ENCODE measurements at places on chromosomes 4 and X. TPM values are rescaled to one million over a fixed set of nuclear protein-coding genes. Genes with fewer than 3 reads are reported as not detected.

UCP1 gene
- total RNA-seq = not detected

UNC5C gene
- total RNA-seq = 2.0 TPM

GABRB1 gene
- total RNA-seq = 1.1 TPM

TLR1 gene
- 3.4 TPM for total RNA-seq

SSX2 gene
- total RNA-seq = not detected

GABRE gene
- 28.0 TPM for total RNA-seq

DDIT4L gene
- total RNA-seq = 0.46 TPM

PTCHD1 gene
- 0.08 TPM for total RNA-seq

SYTL4 gene
- total RNA-seq = 3.7 TPM

CSTF2 gene
- total RNA-seq = 6.1 TPM

DNA sequence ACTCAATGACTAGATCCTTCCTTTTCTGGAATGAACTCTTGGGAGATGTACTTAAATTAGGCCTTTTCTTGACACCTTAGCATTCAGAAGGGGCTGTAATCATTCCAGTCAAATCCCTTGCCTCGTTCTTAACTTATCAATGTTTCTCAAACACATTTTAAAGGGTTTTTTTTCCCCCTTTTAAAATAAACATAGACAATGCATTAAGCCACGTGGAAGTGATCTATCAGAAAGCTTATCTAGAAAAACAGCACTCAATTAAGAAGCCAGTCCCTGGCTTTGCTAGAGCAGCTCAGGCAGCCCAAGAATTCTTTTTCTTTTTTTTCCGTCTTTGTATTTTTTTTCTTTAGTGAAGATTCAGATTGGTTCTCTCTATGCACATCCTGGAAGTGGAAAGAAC is 118.2 kb downstream of the PCDH7 start:
- no peak for DNase-seq

DNA sequence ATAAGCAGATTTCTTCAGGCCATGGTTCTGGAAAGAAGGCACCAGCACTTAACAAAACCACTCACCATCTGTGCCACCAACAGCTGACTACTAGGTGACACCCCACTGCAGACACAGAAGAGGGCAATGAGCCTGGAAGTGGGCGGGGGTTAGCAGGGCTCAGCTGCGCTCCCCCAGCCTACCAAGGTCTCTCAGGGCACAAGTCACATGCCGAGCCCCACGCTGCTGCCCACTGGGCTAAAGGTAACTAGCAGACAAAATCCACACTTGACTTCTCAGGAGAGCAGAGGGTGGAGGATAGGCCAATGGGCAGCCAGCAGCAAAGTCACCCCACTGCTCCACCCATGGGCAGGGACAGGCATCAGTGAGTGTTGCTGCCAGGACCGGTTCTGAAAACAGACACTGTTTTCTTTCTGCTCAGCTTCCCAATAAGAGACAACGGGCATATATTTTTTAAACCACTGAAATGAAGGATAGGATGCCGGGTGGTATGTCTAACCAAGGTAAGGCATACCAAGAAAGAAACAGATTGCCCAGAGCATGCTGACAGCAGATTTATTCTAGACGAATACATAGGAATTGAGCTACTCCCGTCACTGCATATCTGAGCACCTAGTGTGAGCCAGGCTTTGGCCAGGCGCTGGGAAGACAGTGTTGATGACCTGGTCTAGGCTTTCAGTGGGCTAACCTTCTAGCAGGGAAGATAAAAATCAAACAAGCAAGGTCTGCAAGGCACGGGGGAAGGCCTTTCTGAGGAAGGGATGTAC is 20.1 kb downstream of the ACSL1 start:
- DNase-seq = peak; percentile 89

DNA sequence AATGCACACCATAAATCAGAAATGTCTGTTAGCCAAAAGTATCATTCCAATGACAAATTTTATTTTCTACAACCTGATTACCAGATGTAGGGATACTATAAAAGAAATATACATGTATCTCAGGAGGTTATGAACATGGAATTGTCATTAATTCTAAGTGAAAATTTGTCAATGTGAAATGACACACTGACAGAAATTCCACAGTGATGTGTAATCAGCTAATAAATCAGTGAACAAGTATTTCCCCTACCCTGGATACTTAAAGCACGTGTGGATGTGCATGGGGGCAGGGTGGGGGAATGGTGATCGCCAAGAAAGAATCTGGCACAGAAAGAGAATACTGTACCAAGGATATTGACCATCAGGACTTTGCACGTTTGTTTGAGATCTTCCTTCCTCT is 123.6 kb downstream of the SH3RF1 start:
- no peak for DNase-seq

GRCh38 chr4:172815499-172816164 is 353.0 kb upstream of the GALNT7 start:
- no peak for DNase-seq

GRCh38 chr4:123484291-123484926 is 87.8 kb downstream of the SPRY1 start:
- no peak for DNase-seq

DNA sequence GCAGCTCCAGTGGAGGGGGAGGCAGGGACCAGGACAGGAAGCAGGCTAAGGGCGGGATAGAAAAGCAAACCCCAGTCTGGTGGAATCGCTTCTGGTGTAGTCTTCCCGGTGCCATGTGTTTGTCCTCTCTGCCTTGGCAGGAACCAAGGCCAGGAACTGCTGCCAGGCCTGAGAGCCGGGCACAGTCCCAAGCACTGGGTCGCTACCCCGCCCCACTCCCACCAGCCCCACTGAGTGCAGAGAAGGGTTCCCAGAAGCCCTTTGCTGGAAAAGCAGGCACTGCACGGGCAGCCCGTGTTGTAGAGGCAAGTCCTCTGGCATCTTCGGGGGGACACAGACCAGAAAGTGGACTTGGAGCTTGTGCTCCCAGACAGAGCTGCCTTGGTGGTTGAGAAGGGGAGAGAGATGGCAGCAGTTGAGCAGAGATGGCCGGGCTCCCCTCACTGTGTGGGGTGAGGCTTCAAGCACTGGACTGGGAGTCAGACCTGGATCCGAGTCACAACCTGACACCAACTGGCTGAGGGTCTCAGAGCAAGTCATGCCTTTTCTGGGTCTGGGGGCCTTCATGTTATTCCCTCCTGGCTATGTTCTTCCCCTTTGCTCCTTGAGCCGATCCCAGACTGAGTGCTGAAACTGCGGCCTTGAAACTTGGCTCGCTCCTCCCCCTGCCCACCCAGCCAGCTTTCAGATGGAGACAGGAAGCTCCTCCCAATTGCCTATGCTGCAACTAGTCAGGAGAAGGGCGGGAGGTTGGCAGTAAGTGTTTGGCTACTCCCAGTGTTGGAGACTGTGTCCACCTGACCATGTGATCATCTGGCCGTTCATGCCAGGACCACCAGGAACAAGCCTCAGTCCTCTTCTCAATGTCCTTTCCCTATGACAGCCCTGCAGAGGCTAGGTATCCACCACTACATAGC is 59.7 kb upstream of the MTM1 start:
- peak; percentile 69 for DNase-seq

DNA sequence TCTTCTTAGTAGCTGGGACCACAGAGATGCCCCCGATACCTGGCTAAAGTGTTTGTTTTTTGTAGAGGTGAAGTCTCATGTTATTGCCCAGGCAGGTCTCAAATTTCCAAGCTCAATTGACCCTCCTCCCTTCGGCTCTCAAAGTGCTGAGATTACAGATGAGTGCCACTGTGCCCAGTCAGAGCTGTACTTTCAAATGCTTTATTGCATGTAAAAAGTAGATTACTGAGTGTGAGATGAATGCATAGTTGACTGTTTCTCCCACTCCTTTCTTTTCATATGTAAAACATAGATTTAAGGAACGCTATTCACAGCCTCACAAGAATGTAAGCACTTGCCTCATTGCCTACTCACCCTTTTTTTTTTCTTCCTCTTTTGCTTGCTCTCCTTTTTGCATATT is 984.4 kb upstream of the PABPC4L start:
- no peak for DNase-seq

DNA sequence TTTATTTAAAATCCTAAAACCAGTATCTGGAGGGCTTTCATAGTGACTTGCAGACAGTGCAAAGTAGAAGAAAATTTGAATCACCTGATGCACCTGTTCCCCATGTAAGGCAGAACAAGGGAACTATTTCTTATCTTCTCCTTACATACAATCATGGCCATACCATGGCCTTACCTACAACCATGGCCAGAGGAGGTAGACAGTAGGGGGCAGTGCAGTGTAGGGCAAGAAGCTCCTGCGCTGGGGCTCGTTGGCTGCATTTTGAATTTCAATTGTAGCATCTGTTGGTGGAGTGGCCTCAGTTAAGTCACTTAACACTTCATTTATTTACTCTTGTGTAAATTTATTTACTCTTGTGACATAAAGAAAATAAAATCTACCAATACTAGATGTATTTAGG is 33.0 kb downstream of the GALNTL6 start:
- DNase-seq = no peak

DNA sequence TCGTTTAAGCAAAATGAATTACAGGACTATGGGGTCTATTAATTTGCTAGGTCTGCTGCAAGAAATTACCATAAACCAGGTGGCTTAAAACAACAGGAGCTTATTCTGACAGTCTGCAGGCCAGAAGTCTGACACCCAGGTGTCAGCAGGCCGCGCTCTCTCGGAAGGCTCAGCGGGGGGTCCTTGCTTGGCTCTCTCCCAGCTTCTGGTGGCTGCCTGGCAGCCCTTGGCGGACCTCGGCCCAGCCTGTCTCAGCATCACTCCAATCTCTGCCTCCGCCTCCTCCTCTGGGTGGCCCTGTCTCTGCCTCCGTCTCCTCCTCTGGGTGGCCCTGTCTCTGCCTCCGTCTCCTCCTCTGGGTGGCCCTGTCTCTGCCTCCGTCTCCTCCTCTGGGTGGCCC is 580.5 kb upstream of the FAT1 start:
- no peak for DNase-seq

DNA sequence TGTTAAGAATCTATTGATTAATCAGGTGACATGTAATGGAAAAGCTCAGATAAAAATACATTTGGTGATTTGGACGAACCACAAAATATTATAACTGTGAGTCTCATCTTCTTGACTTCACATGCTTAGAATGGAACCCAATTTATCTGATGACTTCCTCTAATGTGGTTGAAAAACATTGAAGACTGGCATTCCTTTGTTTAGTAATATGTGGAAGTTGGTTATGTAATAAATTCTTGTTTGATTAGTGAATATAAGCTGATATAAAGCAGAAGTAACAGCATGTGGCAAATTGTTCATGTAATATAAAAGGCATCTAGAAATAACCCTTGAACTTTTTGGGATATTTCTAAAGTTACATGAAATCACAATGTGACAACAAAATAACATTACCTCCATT is 9.7 kb downstream of the GIMD1 start:
- DNase-seq = no peak

DNA sequence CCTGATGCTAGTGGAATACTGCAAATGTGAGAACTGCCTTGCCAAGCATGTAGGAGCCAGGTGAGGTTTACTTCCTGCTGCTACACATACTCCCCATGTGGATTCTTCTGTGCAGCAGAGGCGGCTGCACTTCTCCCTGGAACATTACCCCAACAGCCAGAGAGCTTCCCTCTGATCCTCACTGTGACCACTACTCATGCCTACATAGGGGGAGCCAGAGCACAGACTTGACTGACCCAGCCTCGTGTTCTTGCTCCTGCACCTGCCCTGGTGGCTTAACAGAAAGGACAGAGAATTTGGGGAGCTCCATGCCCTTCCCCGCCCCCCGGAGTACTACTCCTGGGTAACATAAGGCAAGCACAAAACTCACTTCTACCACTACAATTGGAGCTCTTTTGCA is 38.4 kb downstream of the UGT2A2 start:
- DNase-seq = no peak

GRCh38 chr4:170079981-170080380 is 9.8 kb downstream of the AADAT start:
- no peak for DNase-seq

GRCh38 chr4:123378794-123379193 is 17.8 kb upstream of the SPRY1 start:
- DNase-seq = no peak

DNA sequence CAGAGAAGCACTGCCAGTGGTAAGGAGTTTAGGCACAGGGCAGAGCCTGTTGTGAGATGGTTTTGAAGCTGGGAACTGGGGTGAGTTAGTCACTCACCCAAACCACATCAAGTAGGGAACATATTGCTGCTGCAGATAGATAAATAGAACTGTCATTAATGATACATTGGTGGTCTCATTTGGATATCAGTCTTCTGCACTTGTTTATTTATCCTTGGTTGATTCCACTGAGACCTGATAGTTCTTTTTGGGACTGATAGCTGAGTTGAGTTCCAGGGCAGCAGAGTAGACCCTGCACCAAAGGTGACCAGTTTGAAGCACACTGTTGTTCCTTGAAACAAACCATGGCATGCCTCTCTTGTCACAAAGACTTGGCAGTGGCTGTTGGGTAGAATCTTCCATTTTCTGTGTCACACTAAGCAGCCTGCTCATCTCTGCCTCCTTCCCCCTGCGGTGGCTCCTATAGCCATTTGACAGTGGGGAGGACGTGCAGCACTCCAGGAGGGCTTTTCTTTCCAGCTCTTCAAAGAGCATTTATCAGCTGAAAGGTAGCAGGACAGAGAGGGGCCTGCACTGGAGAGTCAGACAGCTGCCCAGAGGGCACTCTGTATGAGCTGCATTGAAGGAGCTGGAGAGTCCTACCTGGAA is 59.7 kb upstream of the TMEM164 start:
- DNase-seq = no peak

- no peak for DNase-seq
These were observed 15.8 kb upstream of the TXK start for GRCh38 chr4:48149827-48150370.

- peak; percentile 49 for DNase-seq
These were observed 433 bp downstream of the MMAA start for GRCh38 chr4:145619639-145619996.

Measured in Right ventricle myocardium superior (tissue), 1 donor.